ENCODE measurements at places on chromosomes 1 and 21.
A peak's percentile ranks its signal among the peaks of the same experiment; 100 is the strongest.

GRCh38 chr1:19443326-19443725 lies 42.0 kb downstream of the CAPZB start:
- DNase-seq = no peak

DNA sequence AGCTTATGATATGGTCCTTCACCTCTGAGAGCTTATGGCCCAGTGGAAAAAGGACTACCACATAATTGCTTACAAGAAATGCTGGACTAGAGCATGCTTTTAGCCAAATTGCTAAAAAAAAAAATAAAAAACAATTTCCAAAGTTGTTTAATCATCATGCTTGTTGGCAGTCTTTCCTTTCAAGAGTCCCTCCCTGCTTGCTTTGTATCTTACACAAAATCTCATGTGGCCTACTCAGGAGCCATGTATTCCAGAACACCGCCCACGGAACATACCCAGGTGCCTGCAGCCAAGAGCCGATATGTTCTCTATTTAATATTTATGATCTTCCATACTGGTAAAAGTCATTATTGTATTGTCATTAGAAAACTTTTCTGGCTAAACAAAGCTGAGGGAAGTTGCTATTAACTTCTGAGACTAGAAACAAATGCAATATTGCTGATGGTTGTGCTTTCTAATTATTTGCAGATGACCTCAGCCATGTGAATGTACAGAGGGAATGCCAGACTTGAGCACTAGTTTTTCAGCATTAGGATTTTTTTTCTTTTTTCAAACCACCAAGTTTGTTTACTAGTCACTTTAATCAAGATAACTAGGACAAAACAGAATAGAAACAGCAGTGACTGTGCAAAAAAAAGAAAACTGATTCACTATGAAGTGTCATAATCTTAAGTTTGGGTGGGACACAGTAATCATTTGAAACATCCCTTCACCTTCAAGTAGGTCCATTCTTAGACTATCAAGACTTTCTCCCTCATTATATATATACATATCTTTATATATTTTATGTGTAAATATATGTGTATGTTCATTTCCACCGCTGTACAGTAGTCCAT lies 129.3 kb upstream of the GORAB start:
- peak; percentile 75 for DNase-seq

DNA sequence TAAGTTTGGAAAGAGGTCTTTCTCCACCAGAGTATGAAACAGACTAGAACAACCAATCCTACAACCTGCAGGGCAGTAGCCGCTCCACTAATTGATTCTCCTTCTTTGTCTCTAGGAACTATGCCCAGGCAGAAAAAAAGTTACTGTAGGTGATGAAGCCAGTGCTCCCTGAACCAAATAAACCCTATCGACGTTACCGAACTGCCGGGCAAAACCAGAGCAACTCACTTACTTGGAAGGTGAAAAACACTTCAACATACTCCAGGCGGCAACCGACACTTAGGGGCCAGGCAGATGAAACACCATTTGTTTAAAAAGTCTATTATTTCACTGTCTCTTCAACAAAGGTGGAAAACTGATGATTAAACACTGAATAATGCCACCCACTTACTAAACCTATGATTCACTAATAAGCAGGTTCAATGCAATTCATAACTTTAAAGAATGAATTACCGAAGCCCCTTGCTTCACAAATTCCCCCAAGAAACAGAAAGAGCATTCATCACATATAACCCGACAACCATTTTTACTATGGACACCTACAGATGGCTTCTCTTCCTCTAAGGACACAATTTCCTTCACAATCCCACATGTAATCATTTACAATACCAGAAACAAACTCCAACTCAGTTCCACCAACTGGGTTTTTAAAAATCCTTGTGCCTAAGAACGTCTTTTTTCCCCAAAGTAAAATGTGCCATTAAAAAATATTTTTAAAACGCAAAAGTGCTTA lies 1.6 kb downstream of the NRIP1 start:
- DNase-seq = no peak

- no peak for DNase-seq
These were observed 3.9 kb upstream of the RAB4A start for GRCh38 chr1:229266832-229267500.
